Activated CD4-positive, CD25-positive, alpha-beta regulatory T cell (primary cell): ENCODE measurements at places on chromosomes 3 and 15.

GRCh38 chr15:40421246-40422157 is 15.9 kb downstream of the IVD start:
- peak; percentile 74 for DNase-seq

DNA sequence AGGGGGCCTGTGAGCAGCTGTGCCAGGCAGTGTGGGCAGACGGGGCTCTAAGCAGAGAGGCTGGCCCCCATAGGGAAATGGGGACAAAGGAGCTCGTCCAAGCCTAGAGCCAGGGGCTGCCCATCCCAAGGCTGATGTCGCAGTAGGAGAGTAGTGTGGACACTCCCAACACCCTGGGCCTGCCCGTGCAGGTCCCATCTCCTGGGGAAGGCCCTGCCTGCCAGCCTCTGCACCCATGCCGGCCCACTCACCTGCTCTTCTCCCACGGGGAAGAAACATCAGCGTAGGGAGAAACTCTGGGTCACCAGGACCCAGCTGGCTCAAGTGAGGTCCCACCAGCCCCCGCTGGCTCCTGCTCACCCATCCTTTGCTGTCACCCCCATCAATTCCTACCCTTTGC is 10.7 kb upstream of the DUSP7 start:
- DNase-seq, result no peak

DNA sequence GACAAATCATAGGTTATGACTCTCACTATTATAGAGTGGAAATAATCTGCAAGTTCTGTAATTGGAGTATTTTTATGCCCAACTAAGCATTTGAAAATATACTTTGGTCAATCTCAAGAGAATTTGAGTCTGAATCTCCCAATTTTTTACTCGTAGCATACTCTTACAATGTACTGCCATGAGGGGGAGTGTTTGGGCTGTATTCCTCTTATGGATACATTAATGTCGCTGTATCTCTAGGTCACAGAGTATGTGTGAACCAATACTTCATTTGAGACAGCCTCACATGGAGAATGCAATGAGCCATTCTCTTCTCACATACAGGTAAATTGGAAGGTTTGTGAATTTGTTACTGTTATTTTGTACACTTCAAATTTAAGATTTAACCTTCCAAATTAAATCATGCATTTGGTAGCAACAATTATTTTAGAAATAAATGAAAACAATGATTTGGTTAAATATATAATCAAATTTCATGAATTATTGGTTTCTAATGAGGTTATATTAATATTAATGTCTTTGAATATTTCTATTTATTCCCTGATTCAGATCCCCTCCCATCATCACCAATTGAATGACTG is 5.5 kb upstream of the CD200 start:
- no peak for DNase-seq

DNA sequence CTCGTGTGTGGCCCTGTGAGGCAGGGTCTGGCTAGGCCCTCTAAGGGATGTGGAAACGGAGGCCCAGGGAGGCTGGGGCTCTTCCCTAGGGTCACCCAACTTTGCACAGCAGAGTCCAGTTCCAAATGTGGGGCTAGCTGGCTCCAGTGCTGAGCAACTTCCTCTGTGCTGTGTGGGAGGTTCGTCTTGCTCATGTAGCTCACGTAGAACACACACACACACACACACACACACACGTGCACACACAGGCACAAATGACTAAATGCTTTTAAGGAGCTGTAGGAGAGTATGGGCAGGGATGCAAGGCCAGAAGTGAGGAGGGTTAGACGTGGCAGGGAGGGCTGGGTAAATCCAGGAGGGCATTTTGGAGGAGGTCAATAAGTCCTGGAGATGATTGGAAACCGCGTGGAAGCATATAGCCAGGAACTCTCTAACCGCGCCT is 213.8 kb downstream of the RPLP1 start:
- DNase-seq, result no peak

DNA sequence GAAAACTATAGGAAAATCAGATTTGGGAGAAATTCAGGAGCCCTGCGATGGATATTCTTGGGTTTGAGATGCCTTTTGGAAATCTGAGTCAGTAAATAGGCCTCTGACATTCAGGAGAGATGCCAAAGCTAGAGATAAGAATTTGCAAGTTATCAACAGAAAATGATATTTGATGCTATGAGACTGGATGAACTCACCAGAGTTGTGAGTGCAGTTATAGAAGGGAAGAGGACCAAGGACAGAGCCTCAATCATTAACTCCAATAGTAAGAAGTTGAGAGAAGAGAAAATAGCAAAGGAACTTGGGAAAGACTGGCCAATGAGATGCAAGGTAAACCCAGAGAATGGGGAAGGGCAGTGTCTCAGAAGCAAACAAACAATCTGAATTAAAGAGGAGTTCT is 7.9 kb upstream of the ANO10 start:
- DNase-seq, result no peak

DNA sequence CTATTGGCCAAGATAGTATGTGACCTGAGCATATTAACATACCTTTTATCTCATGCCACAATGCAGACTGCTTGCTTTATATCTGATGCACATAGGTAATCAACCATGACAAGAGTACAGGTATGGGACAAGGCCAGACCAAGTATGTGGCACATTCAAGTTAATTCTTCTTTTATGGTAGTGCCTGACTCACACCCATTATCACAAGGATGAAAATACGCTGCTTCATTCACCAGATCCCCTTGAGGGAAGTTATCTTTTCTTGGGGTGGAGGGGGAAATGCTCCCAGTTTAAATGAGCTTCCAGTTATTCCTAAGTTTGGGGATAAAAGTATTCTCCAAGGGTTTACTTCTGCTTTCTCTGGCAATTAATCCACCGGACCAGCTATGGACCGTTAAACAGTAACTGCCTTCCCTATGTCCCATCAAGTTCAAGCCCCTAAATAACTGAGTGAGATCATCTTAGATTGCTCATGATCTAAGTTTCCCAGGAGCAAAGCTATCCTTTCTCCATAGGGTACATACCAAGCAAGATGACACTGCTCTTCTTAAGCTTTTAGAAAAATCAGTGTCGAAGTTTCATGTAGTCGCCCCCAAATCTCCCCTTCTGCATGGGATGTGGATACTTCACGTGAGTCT is 1.9 kb downstream of the COL8A1 start:
- DNase-seq, result no peak

DNA sequence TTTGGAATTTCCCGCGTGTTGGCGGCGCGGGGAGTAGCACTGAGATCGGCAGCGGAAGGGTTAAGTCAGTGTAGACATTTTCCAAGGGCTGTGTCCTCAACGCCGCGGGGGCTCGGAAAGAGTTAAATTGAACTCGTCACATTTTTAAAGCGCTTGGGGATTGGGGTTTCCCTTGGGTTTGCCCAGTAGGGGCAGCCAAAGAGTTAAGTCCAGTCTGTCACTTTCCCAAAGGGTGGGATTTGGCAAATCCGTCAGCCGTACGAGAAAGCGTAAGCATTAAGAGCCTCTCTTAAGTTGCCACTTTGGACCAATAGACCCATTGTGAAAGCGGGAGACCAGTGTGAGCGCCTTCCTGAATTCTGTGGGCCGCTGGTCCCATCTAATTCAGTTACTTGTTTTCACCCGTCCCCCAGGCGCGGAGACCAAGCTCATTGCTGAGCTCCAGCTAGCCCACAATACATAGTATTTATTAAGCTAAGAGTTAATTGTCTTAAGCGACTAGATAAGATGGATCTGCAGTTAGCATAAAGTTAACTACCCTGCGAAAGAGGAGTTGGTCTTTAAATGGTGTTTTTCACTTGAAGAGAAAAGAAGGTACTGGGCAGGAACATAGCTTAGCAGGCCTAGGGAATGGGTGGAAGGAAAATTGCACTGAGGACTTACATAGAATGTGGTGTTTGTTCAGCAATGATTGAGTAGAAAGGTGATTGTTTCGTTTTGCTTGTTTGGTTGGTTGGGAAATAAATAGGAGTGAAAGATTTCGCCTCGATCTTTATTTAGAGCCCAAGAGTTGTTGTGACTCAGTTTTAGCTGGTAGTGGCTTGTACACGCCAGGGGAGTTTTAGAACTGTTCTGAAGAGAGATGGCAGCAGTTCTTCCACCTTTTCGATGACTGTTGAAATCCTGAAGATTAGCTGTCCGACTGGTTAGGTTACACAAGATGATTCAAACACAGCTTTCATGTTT is 932 bp downstream of the ARL8B start:
- no peak for DNase-seq

DNA sequence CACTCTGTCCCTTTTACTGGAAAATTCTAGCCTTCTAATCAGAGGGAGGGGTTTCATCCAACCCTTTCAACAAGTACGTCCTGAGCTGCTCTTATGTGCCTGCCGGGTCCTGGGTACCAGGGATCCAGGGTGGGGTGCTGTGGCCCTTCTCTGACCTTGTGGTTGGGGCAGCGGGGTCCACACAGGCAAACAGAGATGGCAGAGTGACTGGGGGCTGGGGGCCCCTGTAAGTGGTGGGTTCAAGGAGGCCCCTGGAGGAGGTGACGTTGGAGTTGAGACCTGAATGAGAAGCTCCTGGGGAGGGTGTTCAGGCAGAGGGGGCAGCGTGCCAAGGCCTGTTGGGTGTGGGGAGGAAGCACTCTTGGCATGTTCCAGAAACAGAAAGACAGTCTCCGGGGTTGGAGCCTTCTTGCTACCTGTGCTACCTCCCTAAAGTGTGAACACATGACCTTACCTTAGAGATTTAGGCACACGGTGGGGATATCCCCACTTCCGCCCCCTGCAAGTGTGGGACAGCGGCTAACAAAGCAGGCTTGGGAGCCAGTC is 78.1 kb downstream of the FBLN2 start:
- no peak for DNase-seq

DNA sequence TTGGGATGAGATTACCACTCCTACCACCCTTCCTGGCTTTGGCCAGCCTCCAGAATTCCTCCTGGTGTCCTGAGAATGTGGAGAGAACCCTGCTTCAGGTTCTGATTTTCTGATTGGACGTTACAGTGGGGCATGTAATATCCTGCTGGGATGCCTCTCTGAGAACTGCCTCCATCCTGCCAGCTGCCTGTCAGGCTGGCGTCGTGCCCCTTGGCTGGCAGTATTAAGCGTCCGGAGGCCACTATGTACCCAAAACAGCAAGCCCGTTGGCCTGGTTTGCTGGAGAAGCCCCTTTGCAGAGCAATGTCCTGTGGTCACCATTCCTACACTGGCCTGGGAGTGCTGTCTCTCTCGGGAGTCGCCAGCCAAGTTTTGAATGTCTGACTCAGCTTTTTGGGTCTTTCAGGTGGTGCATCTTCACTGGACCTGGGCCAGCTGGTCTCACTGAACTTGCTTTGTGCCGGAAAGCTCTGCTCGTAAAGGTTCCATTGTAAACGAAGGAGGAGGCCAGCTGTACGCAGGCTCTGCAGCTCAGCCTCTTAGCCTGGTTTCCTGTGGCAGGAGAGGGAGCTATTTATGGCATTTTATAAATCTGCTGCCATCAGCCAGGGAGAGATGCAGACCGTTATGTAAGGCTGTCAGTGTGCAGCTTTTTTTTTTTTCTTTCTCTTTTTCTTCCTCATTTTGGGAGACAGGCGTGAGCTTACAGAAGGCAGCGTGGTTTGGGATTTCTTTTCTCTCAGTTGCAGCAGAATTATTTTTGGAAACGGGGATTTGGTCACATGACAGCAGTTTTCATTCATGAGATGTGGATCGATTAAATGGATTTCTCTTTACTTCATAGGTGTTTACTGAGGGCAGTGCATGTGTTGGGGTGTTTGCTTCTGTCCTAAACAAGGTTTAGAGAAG is 19.0 kb upstream of the TRAK1 start:
- no peak for DNase-seq
